ENCODE measurements at places on chromosomes 12 and 14. TPM values are rescaled to one million over a fixed set of nuclear protein-coding genes. Genes with fewer than 3 reads are reported as not detected.

FGD6 gene
- total RNA-seq, result 14.1 TPM

LIN7A gene
- total RNA-seq, result 2.6 TPM

PCBP2 gene
- total RNA-seq, result 379 TPM

AHNAK2 gene
- total RNA-seq, result 47.2 TPM

DNA sequence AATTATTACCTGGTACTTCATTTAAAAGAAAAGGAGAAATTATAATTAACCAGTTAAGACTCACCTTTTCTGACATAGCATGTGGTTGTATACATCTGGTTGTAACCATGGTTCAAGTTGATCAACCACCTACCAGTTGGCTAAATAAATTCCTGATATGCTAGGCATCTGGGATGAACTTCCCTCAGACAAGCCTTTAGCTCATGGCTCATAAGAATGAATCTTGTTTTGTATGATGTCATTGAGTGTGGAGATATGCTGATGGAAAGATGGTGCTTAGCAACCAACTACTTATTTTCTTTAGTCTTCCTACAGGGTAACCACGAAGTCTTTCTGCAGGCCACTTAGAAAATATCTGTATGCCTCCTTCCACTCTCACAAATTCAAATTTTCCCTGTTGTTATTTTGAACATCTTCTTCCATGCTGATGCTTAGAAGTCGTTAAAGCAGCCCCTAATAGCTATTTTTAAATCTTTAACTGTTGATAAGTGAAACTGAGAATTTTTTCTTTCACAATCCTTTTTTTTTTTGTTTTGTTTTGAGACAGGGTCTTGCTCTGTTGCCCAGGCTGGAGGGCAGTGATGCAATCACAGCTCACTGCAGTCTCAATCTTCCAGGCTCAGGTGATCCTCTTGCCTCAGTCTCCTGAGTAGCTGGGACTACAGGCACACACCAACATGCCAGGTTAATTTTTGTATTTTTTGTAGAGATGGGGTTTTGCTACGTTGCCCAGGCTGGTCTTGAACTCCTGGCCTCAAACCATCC is 51.9 kb upstream of the PTHLH start:
- no peak for DNase-seq

DNA sequence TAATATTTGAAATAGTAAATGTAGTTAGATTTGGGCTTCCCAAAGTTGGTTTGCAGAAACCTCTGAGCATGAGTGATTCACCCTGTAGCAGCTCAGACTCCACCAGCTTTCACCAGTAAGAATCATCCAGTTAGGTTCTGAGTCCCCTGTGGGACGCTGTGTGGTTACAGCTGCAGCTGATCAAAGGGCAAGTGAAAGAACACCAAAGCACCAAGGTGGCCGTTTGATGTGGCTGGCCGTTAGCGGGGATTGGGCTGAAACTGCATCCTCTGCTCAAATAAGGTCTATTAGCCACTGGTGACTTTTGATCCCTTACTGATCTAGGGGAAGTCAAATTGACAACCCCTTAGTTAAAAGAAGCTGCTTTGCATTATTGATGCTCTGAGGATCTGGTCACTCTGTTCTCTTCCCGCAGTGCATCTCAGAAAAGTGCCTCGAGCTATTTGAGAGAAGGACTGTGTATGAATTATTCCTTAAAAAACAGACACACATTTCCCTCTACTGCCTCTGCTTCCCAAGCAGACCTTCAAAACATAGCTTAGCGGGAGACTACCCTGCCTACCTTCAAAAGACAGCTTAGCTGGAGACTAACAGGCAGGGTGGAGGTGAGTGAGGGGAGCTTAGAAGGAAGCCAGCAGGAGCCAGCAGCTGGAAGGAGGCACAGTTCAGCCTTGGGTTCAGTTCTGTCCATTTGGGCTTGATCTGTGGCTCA is 3.7 kb downstream of the ABHD12B start:
- no peak for DNase-seq

- DNase-seq, result no peak
Measured at GRCh38 chr12:38775457-38775856, 129.9 kb downstream of the CPNE8 start.

GRCh38 chr12:5123921-5124320 is 80.2 kb downstream of the KCNA5 start:
- no peak for DNase-seq

DNA sequence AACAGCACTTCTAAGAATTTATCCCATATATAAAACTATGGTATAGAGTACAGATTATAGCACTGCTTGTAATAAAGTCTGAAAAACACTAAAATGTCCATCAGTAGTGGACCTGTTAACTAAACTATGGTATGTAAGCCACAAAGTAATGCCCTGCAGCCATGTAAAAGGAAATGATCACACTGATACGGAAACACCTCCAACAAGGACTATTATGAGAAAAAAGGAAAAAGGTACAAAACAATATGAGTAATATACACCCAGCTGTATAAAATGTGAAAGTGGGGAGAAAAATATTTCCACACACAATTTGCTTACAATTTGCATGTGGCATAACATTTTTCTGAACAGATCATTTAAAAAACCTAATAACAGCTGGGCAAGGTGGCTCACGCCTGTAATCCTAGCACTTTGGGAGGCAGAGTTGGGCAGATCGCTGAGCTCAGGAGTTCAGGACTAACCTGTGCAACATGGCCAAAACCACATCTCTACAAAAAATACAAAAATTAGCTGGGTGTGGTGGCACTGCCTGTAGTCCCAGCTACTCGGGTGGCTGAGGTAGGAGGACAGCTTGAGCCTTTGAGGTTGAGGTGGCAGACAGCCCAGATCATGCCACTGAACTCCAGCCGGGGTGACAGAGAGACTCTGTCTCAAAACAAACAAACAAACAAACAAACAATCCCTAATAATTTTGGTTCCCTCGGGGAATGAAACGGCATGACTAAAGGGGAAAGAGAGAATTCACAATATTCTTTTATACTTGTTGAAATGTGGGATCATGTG is 250.5 kb downstream of the MED13L start:
- no peak for DNase-seq

GRCh38 chr12:109277255-109277898 is 31.7 kb downstream of the FOXN4 start:
- no peak for DNase-seq

GRCh38 chr14:52076334-52076733 is 7.5 kb upstream of the NID2 start:
- DNase-seq, result no peak

DNA sequence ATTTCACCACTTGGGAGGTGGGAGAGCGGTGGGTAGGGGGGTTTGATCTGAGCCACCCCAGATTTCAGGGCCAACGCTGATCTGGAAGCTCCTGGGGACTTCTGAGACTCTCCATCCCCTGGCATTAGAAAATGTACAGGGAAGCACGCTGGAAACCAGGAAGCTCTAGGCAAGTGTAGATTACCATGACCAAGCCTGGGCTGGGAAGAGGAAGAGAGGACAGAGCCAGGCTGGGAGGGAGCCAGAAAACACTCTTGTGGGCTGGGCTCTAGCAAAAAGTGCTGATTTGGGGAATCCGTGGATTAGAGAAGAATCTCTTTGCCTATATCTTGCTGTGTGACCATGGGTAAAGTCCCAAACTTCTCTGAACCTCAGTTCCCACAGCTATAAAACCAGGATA is 236.7 kb downstream of the BCL11B start:
- no peak for DNase-seq

- no peak for DNase-seq
Measured at GRCh38 chr14:25431211-25432076, 381.5 kb upstream of the STXBP6 start.

GRCh38 chr12:52004042-52004648 is 2.6 kb upstream of the TAMALIN start:
- no peak for DNase-seq

- DNase-seq, result no peak
Measured at GRCh38 chr12:115343008-115343407, 659.0 kb upstream of the TBX3 start.

- DNase-seq, result no peak
Measured at GRCh38 chr14:50233951-50234250, 2.5 kb upstream of the SOS2 start.

DNA sequence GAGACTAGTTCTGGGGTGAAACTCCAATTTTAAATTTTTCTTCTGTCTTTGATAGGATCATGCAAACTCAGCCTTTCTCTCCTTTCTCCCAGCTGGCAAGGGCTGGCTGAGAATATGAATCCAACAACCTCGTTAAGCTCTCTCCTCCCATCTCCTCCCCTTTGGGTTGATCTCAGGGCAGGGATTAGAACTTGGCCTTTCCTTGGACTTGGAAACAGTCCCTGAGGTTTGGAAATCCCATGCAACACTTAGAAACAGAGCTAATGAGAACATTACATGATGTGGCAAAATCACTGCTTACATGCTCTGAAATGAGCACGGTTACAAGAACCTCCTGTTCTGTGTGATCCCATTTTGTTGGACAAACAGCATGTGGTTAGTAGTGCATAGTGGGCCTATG is 31.6 kb downstream of the ACACB start:
- DNase-seq, result no peak

DNA sequence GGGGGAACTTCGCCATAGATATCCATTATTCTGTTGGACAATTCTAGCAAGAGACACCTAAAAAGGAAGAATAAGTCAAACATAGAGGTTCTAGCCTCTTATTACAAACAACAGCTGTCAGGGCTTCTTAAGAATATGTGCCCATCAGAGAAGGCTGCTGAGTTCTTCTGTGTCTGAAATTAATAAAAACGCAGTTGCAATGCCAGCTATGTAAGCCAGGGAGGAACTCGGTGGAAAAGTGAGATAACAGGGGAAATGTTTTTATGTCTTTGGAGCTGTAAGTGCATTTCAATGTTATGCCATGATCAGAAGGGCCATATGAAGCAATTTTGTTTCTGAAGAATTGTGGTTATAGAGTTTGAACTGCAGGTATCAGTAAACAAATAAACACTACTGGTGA is 95.0 kb downstream of the SYT1 start:
- DNase-seq, result no peak

GRCh38 chr12:63963868-63964267 is 119.4 kb downstream of the SRGAP1 start:
- no peak for DNase-seq
